ENCODE measurements at places on chromosomes 11 and 22. TPM values are rescaled to one million over a fixed set of nuclear protein-coding genes. Genes with fewer than 3 reads are reported as not detected.

GRCh38 chr11:118924591-118925585 lies 838 bp downstream of the BCL9L start:
- no peak for DNase-seq

DNA sequence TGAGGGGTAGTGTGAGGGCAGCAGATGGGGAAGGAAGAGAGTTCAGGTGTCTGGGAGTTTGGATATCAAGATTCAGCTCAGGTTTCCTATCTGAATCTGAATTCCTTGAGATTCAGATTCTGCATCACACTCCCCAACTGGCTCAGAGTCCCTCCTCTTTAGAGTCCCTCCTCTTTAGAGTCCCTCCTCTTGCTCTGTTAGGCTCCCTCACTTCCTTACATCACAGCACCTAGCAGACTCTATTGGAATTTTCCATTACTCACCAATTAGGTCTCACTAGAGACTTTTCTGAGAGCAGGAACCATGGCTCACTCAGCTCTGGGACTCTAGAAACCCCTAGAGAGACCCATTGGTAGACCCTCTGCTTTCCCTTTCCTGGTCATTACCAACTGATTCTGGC lies 303.4 kb upstream of the SYN3 start:
- no peak for DNase-seq

The RAB36 gene
- total RNA-seq, result 1.8 TPM

The RASGRP2 gene
- total RNA-seq, result 44.2 TPM

- DNase-seq, result no peak
These were observed 39.1 kb upstream of the SHISAL1 start for GRCh38 chr22:44351685-44352377.

DNA sequence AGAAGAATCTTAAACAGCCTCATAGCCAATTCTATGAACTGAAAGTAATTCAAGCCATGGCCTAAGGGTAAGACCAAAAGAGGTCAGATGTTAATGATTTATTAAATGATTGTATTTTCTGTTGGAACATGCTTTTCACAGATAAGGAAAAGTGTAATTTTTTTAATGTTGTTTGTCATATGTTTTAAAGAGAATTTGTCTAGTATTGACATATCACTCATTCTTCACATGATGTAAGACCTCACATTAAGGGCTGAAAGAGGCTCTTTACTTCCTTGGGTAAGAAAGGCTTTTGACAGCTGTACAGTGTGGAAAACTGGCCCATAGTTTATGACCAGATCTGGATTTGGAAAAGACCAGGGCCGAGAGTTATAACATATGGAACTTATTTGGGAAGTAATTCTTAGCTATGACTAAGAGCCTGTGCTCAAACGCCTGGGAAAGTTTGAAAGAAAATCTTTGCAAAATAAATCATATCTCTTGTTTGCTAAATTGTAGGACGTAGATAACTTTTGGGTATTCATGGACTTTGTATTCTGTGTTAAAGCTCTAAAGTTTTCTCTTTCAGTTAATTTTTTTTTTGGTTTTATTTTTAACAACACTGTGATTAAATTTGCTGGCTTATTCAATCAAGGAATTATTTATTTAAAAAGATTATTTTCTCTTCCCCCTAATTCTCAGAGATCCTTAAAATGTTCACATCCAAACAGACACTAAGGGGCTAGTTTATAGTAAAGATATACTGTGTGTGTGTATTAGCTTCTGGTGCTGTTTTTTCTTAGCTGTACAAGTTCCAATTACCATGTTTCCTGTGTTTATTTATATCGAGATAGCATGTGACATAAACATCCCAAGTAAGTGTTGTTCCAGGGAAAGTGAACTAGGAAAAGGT lies 162.2 kb downstream of the ARHGAP42 start:
- DNase-seq, result no peak

- DNase-seq, result no peak
These were observed 24.6 kb downstream of the LRFN4 start for GRCh38 chr11:66881451-66881835.

DNA sequence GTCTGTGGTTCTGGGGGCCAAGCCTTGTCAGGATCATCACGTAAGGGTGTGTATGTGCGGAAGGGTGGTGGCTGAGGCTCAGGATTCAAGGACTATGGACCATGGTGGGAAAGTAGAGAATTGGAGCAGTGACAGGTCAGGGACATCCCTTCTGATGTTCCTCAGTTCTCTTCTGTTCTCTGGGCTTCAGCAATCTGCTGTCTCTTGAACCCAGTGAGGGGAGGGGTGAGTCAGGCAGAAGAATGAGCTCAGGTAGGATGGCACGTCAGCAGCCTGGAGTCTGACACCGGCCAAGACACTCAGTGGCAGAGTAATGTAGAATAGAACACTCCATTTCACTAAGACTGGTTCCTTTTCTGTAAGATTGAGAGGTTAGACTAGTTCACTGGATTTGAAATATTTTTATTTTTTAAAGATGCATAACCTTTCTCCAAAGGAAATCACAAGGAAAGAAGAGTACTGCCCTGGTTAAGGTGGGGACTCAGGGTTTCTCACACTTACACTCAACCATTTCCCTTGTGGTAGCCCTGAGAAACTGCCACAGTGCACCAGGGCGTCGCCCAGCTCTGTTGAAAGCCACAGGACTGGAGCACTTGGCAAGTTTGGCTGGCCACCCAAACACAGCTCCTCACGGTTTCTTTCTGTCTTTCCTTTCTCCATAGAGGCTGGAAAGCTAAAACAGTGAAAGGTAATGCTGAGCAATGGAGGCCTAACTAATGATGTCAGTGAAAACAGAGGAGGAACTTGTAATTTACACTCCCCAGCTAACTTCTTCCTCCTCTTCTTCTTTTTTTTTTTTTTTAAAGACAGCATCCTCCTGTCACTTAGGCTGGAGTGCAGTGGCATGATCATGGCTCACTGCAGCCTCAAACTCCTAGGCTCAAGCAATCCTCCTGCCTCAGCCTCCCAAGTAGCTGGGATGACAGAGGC lies 23.1 kb upstream of the MICAL2 start:
- DNase-seq, result no peak

The DDT gene
- 275 TPM for total RNA-seq

DNA sequence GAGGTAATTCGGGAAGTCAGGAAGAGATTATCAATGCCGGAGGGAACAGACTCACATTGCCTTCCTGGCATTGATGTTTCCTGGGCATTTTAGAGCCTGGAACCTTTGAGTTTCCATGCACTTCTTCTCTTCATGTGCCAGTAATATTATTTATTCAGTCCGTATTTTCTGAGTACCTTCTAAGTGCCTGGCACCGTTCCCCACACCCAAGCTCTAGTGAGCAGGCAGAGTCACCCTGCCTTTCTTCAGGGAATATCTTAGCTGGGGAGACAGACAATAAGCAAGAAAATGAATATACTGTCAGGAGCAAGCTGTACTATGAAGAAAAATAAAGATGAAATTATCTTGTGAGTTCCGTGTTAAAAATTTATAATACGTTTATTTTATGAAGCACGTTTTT lies 136.2 kb upstream of the SEZ6L start:
- no peak for DNase-seq

DNA sequence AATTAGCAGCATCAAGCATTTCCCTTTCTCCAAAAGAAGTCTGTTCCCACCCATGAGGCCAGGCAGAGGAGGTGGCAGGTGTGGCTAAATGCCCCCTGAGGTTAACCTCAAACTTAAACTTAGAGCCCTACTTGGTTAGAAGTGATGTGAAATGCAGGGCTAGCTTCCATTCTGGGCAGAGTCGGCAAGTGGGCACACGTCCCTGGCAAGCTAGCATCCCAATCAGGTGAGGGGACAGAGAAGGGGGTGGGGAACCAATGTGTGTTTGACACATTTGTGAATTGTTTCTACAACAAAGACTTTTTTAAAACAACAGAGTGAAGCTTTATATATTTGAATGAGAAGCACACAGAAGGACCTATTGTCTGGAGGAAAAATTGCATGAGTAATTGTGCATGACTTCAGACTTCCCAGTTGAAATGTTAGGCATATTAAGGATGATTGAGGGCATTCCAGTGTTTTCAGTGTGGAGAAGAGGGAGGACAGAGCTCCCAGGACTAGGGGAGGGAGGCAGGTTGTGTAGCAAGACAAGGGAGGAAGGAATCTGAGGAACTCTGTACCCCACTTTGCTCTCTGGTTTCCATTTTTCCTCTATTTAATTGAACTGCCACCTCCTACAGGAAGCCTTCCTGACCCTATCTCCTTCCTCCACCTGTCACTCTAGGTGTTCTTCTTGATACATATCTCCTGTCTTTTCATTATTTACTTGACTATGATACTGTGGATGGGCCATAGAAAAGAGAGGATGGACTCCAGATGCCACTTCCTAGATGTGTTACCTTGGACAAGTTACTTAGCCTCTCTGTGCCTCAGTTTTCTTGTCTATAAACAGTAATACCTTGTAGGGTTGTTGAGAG lies 83.3 kb upstream of the PICALM start:
- DNase-seq, result no peak

DNA sequence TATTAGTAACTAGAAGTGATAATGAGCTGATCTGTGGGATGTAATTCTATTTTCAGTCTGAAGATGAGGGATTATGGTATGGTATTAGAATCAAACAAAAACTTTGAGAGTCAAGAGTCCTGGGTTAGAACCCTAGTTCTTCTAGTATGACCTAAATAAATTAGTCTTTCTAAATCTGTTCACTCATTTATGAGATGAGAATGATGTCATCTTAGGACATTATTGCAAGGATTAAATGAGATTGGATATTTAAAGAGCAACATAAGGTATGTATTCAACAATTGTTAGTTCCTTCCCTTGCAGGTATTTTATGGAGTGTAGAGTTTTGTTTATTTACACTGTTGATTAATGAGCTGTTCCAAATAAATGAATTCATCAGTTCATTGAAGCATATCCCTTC lies 21.8 kb downstream of the EMSY start:
- no peak for DNase-seq

DNA sequence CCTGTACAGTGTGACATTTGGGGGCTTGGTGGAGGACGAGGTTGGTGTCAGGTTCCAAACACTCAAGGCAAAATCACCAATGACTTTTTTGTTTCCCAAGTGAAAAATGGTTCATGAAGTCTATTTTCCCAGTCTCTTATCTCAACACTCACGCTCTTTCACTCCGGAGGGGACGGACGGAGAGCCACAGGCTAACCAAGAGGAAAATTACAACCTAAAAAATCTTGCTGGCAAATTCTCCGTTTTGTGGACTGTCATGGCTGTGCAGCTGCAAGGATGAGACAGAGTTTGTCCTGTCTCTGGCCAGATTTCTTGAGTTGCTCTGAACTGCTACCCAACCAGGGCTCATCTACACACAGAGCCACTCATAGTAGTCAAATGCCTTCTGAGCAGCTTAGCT lies 101.2 kb downstream of the ABTB2 start:
- DNase-seq, result no peak

DNA sequence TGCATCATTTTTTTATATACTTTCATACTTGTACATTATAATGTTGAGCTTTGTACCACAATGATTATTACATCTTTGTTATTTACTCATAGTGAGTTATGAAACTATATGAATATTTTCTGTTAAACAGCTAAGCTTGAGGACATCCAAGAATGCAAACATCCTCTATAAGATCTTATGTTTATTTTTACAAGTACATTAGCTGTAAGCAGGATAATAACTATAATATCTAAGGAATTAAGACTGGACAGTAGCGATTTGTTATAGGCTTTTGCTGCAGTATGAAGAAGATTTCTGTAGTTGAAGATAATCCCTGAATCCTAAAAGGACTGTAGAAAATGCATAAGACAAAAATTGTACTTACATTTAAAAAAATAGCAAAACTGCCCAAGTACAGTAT lies 176.0 kb downstream of the METTL15 start:
- no peak for DNase-seq

The MYRF gene
- not detected for total RNA-seq

The OR52E8 gene
- total RNA-seq, result not detected

GRCh38 chr22:46086577-46087335 lies 63.6 kb upstream of the PPARA start:
- DNase-seq, result no peak

The OR4D5 gene
- total RNA-seq, result not detected

The ZP1 gene
- not detected for total RNA-seq

GRCh38 chr11:120521176-120521575 lies 9.6 kb downstream of the GRIK4 start:
- DNase-seq, result no peak

DNA sequence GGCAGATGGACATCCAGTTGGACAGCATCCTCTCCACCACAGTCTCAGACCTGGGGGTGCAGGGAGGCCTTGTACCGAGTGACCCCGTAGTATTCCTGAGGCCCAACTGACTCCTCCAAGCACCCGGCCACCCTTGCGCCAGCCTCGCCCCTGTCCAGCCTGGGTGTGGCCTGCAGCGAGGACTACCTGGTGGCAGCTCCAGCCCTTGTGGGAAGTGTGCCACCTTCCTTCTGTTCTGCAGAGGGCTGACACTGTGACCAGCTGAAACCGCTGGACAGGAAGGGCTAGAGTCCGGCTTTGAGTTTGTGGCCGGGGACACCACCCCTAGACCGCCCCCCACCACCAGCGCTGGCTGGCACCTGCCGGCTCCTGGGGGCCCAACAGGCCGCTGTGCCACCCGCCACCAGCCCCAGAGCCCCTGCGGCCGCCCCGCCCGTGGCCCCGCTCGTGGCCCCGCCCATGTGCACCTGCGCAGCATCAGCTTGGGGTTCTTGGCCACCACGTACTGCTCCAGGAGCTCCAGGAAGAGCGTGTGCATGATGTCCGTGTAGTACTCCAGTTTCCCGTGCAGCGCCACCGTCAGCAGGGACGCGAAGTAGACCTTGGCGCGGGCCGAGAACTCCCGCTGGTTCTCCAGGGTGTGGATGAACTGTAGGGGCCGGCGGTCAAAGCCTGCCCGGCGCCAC lies 10.0 kb upstream of the MAPK11 start:
- DNase-seq, result no peak
